Stimulated activated CD8-positive, alpha-beta memory T cell treated with anti-CD3 and anti-CD28 coated beads, Interleukin-7, amount 100 ng/mL, for 48 hours (primary cell): ENCODE measurements at places on chromosomes 6 and 20.

- DNase-seq = no peak
Observed at GRCh38 chr6:45118754-45119153, 209.4 kb upstream of the RUNX2 start.

- no peak for DNase-seq
Observed at GRCh38 chr6:46556053-46556452, 64.8 kb upstream of the RCAN2 start.

DNA sequence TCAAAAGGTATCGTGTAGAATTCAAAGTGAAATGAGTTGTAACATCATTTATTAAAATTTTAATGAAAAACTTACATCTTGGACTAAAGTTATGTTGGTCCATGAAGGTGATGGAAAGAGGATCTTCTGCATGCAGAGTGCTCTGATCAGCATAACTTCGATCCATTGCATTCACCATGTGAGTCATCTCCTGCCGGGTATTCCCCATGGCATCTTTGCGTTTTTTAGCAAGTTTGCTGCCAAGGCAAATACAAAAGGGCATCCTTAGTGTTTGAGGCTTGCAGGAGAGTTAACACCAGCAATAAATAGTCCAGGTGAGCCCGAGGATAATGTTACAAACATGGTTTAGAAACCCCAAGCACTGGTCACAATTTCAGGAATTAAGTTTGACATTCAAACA, 104.2 kb upstream of the THEMIS start:
- DNase-seq = no peak

GRCh38 chr6:170199716-170200115, 91.2 kb downstream of the DLL1 start:
- DNase-seq = no peak

GRCh38 chr6:35089935-35090505, 51.1 kb downstream of the TCP11 start:
- no peak for DNase-seq
